Fibroblast of skin of right quadriceps (primary cell): ENCODE measurements at places on chromosomes 12 and 14.
A peak's percentile ranks its signal among the peaks of the same experiment; 100 is the strongest.

- DNase-seq, result peak; percentile 29
Measured at GRCh38 chr12:22625762-22626294, 857 bp downstream of the ETNK1 start.

GRCh38 chr14:95418858-95419257, 97.6 kb downstream of the SYNE3 start:
- DNase-seq, result no peak

- no peak for DNase-seq
Measured at GRCh38 chr12:66166561-66166960, 3.2 kb downstream of the TMBIM4 start.

GRCh38 chr12:988646-989045, 2.4 kb upstream of the ERC1 start:
- DNase-seq, result no peak

GRCh38 chr12:25797386-25797785, 161.1 kb upstream of the RASSF8 start:
- no peak for DNase-seq

GRCh38 chr14:24233538-24233866, 773 bp downstream of the GMPR2 start:
- no peak for DNase-seq

GRCh38 chr14:70282666-70283065, 76.8 kb downstream of the COX16 start:
- DNase-seq, result no peak
